Immature natural killer cell (primary cell): ENCODE measurements at places on chromosomes 11 and 22. TPM values are rescaled to one million over a fixed set of nuclear protein-coding genes. Genes with fewer than 3 reads are reported as not detected.

The TBX1 gene
- 0.12 TPM for polyA plus RNA-seq

The DSCAML1 gene
- polyA plus RNA-seq: not detected

The HEPHL1 gene
- polyA plus RNA-seq: not detected

DNA sequence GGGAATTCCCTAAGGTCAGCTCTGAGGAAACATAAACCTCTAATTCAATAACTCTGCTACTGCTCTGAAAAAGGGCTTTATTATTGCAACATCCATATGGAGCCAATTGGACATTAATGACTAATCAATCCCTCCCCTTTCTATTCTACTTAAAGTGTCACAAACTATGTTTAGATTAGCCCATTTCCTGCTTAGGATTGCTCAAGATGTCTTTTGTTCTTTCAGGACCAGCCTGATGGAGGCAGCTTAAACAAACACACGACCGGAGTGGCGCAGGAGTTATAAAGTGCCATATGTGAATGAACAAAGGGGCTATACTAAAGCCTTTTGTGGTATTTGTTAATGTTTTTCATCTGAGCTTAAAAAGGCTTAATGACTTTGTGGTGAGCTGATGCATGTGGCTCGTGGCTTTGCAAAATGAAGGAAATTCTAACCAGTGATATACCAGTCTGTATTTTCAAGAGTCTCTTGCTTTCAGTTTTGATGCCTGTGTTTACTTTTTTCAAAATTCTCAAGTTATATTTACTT, 354.4 kb downstream of the SOX6 start:
- peaks cover 5% of the 10 kb centered on the region for H3K4me1 ChIP-seq
- no peak overlapping the region for H3K4me3 ChIP-seq
- no peak overlapping the region for H3K27ac ChIP-seq
- no peaks in the 10 kb centered on the region for H3K27me3 ChIP-seq

DNA sequence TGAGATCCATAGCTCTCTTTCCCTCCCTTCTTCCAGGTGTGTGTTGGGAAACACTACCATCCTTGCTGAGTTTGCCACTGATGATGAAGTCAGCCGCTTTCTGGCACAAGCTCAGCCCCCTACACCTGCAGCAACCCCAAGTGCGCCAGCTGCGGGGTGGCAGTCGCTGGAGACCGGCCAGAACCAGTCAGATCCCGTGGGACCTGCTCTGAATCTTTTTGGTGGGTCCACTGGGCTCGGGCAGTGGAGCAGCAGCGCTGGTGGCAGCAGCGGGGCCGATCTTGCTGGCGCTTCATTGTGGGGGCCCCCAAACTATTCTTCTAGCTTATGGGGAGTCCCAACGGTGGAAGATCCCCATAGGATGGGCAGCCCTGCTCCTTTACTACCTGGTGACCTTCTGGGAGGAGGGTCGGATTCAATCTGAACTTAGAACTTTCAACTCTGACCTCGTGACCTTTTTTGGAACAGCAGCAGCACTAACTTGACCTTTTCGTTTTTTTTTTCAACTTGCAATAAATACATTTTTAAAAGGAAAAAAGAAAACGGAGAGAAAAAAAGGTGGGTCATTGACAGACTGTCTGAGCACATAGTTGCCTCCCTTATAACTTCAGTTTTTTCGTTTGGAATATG, 23.4 kb upstream of the ADSL start:
- H3K36me3 ChIP-seq: peaks cover 19% of the 10 kb centered on the region
- H3K27me3 ChIP-seq: peaks cover 5% of the 10 kb centered on the region
- peak overlapping the region; percentile 17 for H3K27ac ChIP-seq
- DNase-seq: no peak
- no peak overlapping the region for H3K4me3 ChIP-seq

DNA sequence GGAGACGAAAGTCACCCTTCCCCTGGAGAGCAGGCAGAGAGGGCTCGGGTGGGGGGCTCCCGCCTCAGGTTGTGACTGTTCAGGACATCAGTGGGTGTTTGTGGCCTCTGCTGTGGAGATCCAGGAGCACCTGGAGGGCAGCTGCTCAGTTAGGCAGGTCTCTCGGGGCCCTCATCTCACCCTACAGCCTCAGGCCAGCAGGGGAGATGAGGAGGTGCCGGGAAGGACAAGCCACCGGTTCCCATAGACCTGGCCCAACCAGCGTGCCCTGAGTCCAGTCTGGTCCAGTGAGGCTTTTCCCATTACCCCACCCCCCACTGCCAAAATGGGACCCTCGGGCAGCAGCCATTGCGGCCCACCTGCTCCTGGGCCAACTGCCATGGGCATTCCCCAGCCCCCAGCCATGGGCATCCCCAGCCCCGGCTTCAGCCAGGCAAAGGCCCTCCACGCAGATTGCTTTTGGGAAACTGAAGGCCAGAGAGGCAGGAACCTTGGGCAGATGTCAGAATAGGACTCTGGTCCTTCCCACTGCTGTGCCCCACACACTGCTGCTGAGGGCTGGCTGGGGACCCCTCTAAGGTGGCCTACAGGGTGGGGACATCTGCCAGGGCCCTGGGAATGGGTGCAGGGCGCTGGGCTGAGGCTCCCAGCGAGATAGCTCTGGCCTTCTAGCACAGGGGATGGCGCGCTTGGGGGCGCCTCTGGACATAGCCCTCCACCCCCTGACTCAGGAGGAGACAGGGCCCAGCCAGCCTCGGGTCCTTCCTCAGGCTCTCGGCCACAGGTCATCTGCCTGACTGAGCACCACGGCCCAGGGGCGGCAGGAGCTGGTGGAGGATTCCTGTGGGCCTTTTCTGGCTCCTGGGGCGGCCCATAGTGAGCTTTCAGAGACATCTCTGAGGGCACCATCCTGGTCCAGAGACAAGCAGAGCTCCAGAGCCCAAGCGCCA, 4.8 kb downstream of the PIM3 start:
- peaks cover 6% of the 10 kb centered on the region for H3K36me3 ChIP-seq
- H3K4me1 ChIP-seq: peaks cover 12% of the 10 kb centered on the region
- DNase-seq: no peak
- H3K27ac ChIP-seq: no peak overlapping the region
- H3K27me3 ChIP-seq: peaks cover 16% of the 10 kb centered on the region

- DNase-seq: no peak
- H3K36me3 ChIP-seq: no peaks in the 10 kb centered on the region
- H3K4me3 ChIP-seq: no peak overlapping the region
- peak overlapping the region; percentile 97 for H3K27ac ChIP-seq
- H3K27me3 ChIP-seq: peaks cover 11% of the 10 kb centered on the region
- peaks cover 74% of the 10 kb centered on the region for H3K4me1 ChIP-seq
Measured at GRCh38 chr11:128621601-128622501, 34.5 kb upstream of the ETS1 start.

GRCh38 chr11:46242041-46242951, 35.2 kb upstream of the CREB3L1 start:
- peak overlapping the region; percentile 90 for H3K4me3 ChIP-seq
- DNase-seq: no peak
- H3K36me3 ChIP-seq: no peaks in the 10 kb centered on the region
- H3K27ac ChIP-seq: peak overlapping the region; percentile 49
- H3K27me3 ChIP-seq: peaks cover 13% of the 10 kb centered on the region
